ENCODE measurements at places on chromosomes 6 and 20. TPM values are rescaled to one million over a fixed set of nuclear protein-coding genes. Genes with fewer than 3 reads are reported as not detected.

The PRR18 gene
- total RNA-seq = 3.2 TPM

The MED20 gene
- 21.8 TPM for total RNA-seq

The FAM217A gene
- total RNA-seq = not detected

The CHRNA4 gene
- total RNA-seq = 13.0 TPM

The OR2J3 gene
- 0.10 TPM for total RNA-seq

Measured in spinal cord (tissue), 10 donors.